Activated CD4-positive, alpha-beta T cell treated with anti-CD3 and anti-CD28 coated beads for 24 hours (primary cell): ENCODE measurements at places on chromosomes 3 and 15.

- no peak for DNase-seq
Observed at GRCh38 chr3:122944671-122945161, 82.8 kb downstream of the SEMA5B start.

GRCh38 chr3:94234177-94234788 is 171.4 kb downstream of the NSUN3 start:
- no peak for DNase-seq

DNA sequence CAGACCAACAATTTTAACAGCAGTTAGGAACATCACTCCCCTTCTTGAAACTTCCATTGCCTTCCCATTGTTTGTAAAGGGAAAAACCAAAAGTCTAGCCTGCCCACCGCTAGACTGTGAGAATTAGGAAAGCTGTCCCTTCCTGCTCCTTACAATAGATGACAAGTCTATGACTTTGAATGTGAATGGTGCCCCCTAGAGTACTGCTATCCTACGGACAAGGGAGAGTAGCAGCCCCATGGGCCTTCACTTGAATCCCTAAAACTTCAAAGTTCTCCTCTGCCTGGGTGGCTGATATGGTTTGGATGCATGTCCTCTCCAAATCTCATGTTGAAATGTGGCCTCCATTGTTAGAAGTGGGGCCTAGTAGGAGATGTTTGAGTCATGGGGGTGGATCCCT is 41.0 kb upstream of the FSIP1 start:
- DNase-seq: no peak

DNA sequence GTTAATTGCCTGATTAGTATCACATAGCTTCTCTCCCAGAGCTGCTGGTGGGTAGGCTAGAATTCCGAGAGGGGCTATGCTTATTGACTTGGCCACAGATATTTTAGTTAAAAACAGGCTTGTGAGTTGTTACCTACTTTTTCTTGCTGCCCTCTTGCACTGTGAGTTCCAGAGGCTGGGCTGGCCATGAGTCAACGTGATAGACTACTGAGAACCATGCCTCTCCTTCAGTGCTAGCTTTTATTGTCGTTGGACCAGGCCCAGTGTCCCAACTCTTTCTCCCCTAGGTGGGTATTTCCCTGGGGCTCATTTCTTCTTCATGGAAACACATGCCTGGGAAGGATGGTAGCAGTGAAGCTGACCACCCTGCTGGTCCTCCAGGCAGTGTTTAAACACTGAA is 20.4 kb upstream of the PCOLCE2 start:
- DNase-seq: no peak

DNA sequence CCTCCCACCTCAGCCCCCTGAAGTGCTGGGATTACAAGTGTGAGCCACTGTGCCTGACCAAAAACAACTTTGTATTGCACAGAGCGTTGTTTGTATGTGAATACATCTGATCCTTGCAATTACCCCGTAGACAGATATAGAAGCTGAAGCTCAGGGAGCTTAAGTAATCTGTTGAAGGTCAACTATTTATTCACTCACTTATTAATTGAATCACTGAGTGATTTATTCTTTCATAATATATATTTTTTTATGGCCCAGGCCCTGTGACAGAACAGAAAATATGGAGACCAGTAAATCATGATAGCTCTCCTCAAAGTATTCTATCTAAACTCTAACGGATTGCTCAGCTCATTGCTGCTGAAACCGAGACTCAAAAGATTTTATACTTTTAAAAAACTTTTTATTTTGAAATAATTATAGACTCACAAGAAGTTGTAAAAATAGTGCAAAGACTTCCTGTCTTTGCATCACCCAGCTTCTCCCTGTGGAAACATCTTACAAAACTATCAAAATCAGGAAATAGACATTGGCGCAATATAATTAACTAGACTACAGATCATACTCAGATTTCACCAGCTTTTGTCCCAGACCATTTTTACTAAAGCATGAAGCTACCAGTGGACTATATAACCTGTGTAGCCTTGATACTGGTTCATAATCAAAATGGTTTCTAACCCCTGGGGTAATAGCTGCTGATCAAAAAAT is 466.1 kb downstream of the PDCD6IP start:
- no peak for DNase-seq

DNA sequence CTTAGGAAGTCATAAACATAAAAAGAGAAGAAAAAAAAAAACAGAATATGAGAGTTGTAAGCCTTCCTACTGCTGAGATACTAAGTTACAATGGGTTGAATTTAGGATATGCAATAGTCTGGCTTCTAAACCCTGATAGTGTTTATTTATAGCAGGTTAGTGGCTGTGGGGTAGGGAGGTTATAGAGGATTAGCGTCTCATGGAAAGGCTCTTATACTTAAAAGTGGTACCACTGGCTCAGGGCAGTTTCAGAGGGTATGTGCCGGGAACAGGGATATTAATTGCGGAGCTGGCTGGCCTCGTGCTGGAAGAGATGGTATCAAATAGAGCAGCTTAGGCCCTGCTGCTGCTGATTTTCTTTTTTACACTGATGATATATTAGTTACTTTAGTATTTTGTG is 60.8 kb downstream of the PFN2 start:
- no peak for DNase-seq

DNA sequence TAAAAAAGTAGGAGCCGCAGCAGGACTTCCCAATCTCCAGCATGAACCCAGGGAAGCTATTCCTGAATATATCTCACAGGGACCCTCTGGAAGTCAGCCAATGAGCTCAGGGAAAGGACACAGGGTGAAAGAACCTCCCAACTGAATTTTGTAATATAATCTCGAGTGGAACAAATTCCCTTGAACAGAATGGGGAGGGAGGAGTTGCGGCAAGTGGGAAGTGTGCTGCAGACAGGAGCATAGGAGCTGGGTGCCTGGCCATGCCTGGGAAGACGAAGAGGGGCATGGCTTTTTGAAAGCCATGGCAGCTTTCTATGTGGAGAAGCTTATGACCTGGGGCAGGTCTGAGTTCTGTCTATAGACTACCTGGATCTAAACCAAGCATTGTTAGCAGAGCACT is 98.4 kb downstream of the CBLB start:
- no peak for DNase-seq
